GM23248 (cell line): ENCODE measurements at places on chromosomes 4 and X. TPM values are rescaled to one million over a fixed set of nuclear protein-coding genes. Genes with fewer than 3 reads are reported as not detected.

Gene DMRTC1B
- total RNA-seq = not detected in 2 replicates

- no peak for DNase-seq
These were observed 80.8 kb downstream of the GK start for GRCh38 chrX:30733852-30734660.

GRCh38 chr4:71065991-71066510, 72.6 kb downstream of the DCK start:
- DNase-seq = no peak

DNA sequence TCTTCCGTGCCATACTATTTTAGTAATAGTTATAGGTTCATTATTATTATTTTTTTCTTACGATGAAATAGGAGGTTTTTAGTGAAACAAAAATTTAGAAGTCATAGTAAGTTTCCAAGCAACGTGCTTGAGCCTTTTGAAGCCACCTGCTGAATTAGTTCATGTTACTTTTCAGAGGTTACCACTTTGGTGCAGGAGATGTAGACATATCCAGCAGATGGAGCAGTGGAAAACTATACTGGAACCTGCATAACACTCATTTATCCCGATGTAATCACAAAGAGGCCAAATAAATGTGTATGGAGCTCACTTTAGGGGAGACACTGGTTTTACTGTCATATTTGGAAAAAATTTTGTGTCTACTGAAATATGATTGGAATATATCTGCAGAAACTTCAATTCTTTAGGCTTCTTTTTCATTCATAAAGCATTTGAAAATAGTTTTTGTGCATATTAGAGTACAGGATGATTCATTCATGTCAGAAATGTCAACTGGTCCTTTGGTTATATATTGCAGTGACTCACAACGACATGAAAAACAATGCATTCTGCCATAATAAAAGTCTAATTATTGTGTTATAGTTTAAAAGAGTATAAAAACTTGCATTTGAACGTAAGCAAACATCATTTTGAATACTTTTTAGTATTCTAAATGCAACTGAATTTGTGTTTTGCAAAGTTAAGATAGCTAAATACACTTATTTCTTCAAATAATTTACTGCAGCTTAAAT, 2182.9 kb upstream of the TENM3 start:
- peak; percentile 2 for DNase-seq

DNA sequence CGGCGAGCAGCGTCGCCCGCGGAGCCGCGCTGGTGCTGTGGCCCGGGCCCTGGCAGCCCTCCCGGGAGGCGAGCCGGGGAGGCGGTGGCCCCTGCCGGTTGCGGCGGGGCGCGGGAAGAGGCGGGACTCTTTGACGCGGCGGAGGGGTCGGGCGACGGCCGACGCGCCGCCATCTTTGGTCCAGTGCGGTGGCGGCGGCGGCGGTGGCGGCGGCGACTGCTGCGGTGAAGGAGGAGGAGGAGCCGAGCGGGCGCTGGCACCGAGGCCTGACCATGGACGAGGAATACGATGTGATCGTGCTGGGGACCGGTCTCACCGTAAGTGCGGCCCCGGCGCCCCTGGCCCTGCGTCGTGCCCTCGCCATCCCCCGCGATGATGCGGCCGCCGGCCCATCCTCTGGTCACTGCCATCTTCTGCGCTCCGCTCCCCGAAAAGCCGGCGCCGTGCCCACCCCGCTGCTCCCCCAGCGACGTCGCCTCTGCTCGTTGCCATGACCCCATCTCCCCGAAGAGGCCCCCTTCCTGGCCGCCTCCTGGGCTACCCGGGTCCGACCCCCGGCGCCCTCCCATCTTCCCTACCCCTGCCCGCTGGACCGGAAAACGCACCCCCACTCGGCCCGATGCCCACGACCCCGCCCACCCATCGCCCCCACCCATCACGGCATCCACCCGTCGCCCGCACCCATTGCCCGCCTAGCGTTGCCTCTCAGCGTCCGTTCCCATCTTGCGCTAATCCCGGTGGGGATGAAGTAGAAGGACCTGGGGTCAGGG, at the start of gene GDI1:
GDI1 (plus strand) TSS at position 172 of the 770 bp plus-strand sequence; CDS start at position 273, 101 bp downstream.
- DNase-seq = peak; percentile 65

- DNase-seq = peak; percentile 0
These were observed 62.3 kb downstream of the GPC3 start for GRCh38 chrX:133923113-133923512.

- DNase-seq = no peak
These were observed 196.3 kb downstream of the FBXW7 start for GRCh38 chr4:152339576-152339975.

DNA sequence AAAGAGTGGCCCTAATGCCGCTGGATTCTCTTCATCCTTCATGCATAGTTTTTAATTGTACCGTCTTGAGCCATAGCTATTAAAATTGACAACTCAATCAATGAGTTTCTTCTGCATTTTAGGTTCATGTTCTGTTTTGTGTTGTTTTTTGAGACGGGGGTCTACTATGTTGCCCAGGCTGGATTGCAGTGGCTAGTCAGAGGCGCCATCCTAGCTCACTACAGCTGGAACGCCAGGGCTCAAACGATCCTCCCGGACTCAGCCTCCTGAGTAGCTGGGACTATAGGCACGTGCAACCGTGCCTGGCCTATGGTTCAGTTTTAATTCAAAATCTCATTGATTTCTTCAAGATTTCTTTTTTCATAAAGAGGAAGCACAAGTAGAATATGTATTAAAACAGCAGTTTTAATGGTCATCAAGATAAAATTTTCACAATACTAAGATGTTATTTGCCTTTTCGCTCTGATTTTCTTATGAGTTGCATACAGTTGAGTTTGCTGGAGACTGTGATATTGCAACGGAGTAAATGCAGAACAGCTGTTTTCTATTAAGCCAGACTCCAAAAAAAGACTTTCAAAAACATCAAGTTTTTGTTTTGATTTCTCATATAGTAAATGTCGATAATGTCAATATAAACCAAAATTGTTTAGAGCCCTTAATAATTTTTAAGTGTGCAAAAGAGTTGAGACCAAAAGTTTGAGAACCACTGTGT, 1.1 kb upstream of the STX18 start:
- DNase-seq = peak; percentile 47

Gene IBSP
- total RNA-seq = not detected in 2 replicates

DNA sequence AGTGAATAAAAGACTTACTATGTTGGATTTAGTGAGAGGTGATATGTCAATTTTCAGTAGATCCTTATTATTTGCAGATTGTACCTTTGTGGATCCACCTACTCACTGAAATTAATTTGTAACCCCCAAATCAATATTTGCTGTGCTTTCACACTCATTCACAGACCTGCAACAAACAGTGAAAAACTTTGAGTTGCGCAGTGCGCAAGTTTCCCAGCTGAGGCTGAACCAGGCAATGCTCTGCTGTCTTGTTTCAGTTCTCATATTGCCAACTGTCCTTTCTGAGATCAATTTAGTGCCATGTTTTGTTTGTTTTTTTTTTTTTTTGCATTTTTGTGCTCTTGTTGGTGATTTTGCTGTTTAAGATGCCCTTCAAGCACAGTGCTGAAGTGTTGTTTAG, 40.8 kb upstream of the LEF1 start:
- DNase-seq = no peak

DNA sequence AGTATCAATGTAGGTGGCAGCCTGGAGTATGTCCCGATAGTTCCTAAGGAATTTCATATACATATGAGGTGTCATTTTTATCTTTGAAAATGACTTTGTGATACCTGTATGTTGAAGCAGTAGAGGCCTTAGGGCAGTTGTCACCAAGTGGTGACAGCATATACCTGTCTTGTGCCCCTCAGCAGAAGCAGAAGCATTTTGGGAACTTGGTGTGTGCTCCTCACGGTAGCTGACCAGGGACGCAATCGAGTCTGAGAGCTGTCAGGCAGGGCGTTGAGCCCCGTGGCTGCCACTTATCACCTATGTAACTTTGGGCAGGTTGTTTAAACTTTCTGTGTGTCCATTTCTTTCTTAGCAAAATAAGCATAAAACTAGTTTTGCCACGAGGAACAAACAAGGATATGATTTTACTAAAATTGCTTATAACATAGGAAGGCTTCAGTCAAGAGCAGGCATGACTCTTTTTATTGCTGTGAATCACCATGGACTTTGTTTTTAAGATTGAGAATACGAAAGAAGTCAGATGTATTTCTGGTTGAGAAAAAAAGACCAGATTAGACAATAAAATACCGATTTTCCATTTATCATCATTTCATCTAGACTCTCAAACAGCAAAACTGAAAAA, 161.5 kb downstream of the CPE start:
- DNase-seq = no peak

- DNase-seq = no peak
These were observed 40.0 kb downstream of the HHIP start for GRCh38 chr4:144685911-144686310.

DNA sequence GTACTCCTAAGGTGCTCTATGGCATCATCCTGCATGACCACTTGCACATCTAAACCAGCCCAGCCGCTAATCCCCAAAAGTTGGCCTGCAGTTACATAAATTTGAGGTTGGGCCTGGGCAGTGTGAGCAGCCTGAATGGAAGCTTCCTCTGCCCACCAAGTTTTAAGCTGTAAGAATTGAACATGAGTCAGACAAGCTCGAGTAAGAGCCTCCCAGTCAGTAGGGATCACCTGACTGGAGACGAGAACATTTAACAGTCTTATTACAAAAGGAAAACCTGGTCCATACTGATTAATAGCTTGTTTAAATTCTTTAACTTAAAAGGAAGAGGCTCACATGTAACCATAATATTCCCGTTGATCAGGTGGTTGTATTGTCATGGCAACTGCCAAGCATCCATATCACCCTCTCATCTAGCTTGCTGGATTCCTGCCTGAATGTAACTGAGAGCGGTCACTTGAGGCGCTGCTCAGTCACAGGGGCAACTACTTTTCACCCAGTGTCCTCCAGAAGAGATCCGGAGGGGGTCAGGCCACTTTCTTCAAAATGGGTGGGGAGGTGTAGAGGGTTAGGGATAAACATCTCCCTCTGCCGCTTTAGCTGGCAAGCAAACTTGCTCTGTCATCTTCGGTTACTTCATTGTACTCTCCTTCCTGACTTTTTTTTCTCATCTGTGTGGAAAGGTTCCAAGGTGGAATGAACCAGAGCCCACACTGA, 56.6 kb upstream of the WDR1 start:
- DNase-seq = peak; percentile 89

GRCh38 chr4:8732092-8732491, 139.5 kb downstream of the CPZ start:
- no peak for DNase-seq

Gene DUX4
- not detected in 2 replicates for total RNA-seq

DNA sequence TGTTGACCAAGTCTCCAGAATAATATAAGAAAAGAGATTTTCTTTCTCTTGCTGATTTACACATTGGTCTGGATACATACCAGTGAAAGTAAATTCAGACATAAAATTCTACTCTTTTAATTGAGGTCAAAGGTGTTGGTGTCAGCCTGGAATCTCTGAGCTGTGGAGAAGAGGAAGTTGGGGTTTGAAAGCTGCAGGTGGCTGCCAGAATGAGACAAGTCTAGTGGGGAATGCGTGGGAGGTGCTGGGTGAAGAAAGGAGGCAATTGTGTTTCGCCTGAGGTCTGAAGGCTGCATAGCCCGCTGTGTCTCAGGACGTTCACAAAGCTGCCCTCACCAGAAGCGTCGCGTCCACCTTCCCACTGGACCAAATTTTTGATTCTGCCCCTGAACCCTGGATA, 31.2 kb downstream of the PHEX start:
- no peak for DNase-seq

Gene PPP2R2C
- total RNA-seq = not detected in 2 replicates

GRCh38 chr4:27271555-27271954, 410.9 kb downstream of the STIM2 start:
- DNase-seq = no peak

- DNase-seq = peak; percentile 52
These were observed at the start of gene LRCH2 for GRCh38 chrX:115233497-115234455. Gene LRCH2 (minus strand): TSS chrX:115234096. CDS start chrX:115234041, 55 bp downstream.

DNA sequence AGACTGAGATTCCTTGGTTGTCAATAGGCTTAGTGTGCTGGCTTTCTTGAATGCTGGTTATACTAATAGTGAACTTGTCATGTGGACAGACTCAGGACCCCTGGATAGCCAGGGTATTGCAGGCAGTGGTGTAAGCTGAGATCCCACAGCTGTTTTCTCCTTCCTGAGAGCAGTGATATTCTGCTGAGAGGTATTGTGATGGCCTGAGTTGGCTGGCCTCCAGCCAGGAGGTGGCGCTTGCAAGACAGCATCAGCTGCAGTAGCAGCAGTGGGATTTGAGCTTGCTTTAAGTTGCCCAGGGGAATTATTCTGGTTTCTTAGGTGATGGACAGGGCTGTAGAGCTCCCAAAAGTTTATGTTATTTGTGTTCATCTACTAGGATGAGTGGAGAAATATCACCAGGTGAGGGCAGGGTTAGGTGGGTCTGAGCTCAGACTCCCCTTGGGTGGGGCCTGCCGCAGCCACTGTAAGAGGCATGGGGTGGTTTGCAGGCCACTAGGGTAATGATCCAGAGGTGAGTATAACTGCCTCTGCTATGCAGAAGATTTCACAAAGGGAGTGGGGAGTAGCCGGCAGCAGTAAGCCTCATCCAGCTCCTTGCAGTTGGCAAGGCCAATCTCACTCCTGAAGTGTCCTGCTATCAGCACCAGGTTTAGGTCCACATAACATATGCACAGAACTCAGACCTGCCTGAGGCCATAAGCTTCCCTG, 66.2 kb downstream of the IL15 start:
- no peak for DNase-seq
